ENCODE measurements at places on chromosomes 11 and 22. TPM values are rescaled to one million over a fixed set of nuclear protein-coding genes. Genes with fewer than 3 reads are reported as not detected.

- no peaks in the 10 kb centered on the region for H3K4me1 ChIP-seq
- H3K27ac ChIP-seq: no peak overlapping the region
- H3K4me3 ChIP-seq: no peak overlapping the region
- DNase-seq: no peak
- H3K36me3 ChIP-seq: no peaks in the 10 kb centered on the region
Measured at GRCh38 chr11:120568572-120569307, 57.2 kb downstream of the GRIK4 start.

DNA sequence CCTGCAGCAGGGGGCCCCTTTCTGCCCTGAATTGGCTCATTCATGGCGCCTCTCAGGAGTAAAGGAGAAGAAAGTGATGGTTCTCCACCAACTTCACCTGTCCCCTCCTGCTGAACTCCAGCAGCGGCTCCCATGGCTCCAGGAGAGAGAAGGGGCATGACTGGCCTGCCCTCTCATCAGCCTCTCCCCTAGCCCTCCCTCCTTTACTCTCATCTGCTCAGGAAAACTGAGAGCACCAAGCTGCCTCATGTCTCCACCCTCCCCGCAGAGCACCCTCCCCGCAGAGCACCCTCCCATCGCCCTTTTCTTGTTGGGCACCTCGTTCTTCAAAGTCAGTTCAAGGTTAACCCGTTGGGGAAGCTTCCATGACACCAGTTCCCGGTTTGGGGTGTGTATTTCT, 82.1 kb upstream of the ATXN10 start:
- H3K36me3 ChIP-seq: no peaks in the 10 kb centered on the region
- no peaks in the 10 kb centered on the region for H3K27me3 ChIP-seq
- no peak for DNase-seq
- H3K27ac ChIP-seq: no peak overlapping the region
- no peak overlapping the region for H3K4me3 ChIP-seq
- no peaks in the 10 kb centered on the region for H3K4me1 ChIP-seq

The API5 gene
- total RNA-seq: 124 TPM

GRCh38 chr11:61514050-61514917, 5.7 kb downstream of the LRRC10B start:
- peaks cover 10% of the 10 kb centered on the region for H3K27me3 ChIP-seq
- H3K27ac ChIP-seq: no peak overlapping the region
- peaks cover 4% of the 10 kb centered on the region for H3K4me1 ChIP-seq
- no peak for DNase-seq

GRCh38 chr11:31050061-31050765, 319.3 kb downstream of the DCDC1 start:
- H3K27ac ChIP-seq: no peak overlapping the region
- no peaks in the 10 kb centered on the region for H3K4me1 ChIP-seq
- H3K4me3 ChIP-seq: no peak overlapping the region
- DNase-seq: no peak
- no peaks in the 10 kb centered on the region for H3K36me3 ChIP-seq
- no peaks in the 10 kb centered on the region for H3K27me3 ChIP-seq

DNA sequence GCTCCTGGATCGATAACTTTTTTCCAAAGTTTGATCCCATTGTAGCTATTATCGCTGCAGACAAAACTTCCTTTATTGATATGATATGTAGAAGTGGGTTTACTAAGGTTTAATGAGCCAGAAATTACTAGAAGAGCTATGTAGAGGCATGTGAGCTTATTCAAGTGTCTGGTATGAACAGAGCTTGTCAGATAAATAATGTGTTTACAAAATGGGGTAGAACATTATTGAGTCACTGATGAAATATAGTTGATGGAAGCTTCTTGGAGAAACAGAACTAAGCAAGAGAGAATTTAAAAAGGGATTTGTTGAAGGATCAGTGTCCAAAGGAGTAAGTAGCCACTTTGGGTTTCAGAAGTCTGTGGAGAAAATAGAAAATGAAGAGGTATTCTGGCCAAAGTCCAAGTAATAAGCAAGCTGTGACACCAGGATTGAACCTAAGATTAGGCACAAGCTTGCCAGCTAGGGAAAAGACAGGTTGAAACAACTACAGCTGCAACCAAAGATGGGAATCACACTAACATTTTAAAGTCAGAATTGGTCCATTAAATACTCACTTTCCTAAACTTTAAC, 104.3 kb downstream of the MAML2 start:
- H3K4me1 ChIP-seq: peaks cover 50% of the 10 kb centered on the region
- no peaks in the 10 kb centered on the region for H3K27me3 ChIP-seq
- peaks cover 15% of the 10 kb centered on the region for H3K36me3 ChIP-seq
- DNase-seq: no peak

DNA sequence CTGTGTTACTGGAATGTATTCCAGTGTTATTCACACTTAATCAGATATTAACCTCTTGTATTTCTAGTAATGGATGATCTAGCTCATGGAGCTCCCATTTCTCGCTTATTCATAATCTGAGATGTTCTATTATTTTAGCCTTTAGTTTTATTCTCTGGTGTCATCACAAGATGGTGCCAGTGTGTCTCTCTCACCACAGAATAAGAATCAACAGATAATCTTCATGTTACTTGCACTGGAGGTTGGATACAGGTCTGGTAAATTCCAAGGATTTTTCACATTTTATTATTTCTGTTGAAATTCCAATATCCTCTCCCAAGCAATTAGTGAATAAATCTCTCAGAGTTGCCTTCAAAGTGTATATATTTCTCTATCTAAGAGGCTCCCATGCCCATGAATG, 74.6 kb downstream of the CASP12 start:
- no peak for DNase-seq
- no peak overlapping the region for H3K4me3 ChIP-seq
- H3K4me1 ChIP-seq: no peaks in the 10 kb centered on the region
- H3K27me3 ChIP-seq: no peaks in the 10 kb centered on the region
- H3K36me3 ChIP-seq: no peaks in the 10 kb centered on the region

The TYR gene
- not detected for total RNA-seq

DNA sequence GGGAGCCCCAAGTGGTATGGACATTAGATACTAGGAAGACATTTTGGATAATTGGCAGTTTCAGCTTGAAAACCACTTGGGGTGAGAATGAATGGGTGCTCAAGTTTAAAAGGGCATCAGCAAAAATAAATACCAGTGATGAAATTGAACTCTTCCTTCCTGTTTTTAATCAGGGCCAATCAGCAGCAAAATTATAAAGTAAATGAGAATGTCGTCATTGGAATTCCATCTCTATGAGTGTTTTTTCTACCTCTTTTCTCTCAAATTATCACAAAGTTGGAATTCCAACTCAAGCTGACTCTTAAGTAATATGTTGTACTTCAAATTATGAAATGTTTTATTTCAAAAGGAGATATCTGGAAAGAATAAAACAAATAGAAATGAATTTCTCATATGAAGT, 730.6 kb downstream of the METTL15 start:
- DNase-seq: no peak
- H3K27me3 ChIP-seq: no peaks in the 10 kb centered on the region
- H3K4me3 ChIP-seq: no peak overlapping the region

- H3K4me3 ChIP-seq: no peak overlapping the region
- no peak for DNase-seq
- peaks cover 14% of the 10 kb centered on the region for H3K27me3 ChIP-seq
Measured at GRCh38 chr11:45096636-45097035, 49.8 kb upstream of the PRDM11 start.

DNA sequence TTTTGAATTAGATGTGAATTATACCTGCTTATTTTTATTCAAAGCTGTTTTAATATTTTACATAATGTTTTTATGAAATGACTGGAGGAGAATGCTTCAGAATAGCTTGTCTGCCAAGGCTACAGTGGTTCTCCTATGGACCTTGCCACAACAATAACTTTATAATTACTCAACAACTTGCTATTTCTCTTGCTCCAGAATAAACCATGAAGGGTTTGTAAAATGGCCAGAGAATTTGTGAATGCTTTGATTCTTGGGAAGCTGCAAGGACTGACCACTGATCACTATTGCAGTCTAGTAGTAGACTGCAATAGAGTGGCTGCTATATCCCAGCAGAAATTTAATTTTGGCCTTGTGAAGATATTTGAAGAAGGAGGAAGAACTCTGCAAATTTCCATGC, 199.7 kb downstream of the FAT3 start:
- no peak for DNase-seq
- no peaks in the 10 kb centered on the region for H3K4me1 ChIP-seq
- no peak overlapping the region for H3K27ac ChIP-seq
- H3K36me3 ChIP-seq: no peaks in the 10 kb centered on the region
- peaks cover 2% of the 10 kb centered on the region for H3K27me3 ChIP-seq
- H3K4me3 ChIP-seq: no peak overlapping the region

The C11orf24 gene
- 20.0 TPM for total RNA-seq

- no peak overlapping the region for H3K27ac ChIP-seq
- H3K4me1 ChIP-seq: no peaks in the 10 kb centered on the region
Measured at GRCh38 chr11:17600316-17601255, 53.5 kb downstream of the OTOG start.

All from activated CD4-positive, alpha-beta T cell treated with anti-CD3 and anti-CD28 coated beads, Interleukin-2, amount 10 ng/mL, durations not matched to agents 7 days and 5 days (primary cell).